Chondrocyte (in vitro differentiated cells): ENCODE measurements at places on chromosomes 3 and 15. TPM values are rescaled to one million over a fixed set of nuclear protein-coding genes. Genes with fewer than 3 reads are reported as not detected.

The TLR9 gene
- total RNA-seq = 0.12 TPM in 1 of 3 replicates, not detected in the others

GRCh38 chr15:35305031-35305550 lies 220.0 kb upstream of the NANOGP8 start:
- H3K4me1 ChIP-seq = peaks cover 46% of the 10 kb centered on the region
- DNase-seq = no peak
- H3K4me3 ChIP-seq = no peak overlapping the region
- no peaks in the 10 kb centered on the region for H3K27me3 ChIP-seq
- H3K36me3 ChIP-seq = no peaks in the 10 kb centered on the region

GRCh38 chr3:116741467-116741866 lies 31.9 kb downstream of the TUSC7 start:
- peaks cover 18% of the 10 kb centered on the region for H3K27me3 ChIP-seq
- no peaks in the 10 kb centered on the region for H3K36me3 ChIP-seq

DNA sequence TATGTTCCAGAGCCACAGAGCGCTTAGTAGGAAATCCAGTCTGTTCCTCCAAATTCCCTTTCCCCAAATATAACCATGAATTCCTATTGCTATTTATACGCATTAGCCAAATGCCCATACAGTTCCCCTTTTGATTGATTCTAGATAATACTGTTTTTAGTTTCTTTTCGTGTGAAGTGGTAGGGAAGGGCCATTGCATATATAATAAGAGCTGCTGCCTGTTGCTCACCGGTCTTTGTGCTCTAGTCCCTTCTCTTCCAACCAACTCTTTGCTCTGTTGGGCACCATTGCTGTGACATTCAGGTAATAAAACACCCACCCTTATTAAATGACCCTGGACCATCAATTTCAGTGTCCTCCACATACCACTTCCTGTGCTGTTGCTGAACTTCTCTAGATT lies 379.9 kb upstream of the KCNMB2 start:
- peaks cover 12% of the 10 kb centered on the region for H3K4me1 ChIP-seq
- no peak for DNase-seq
- no peak overlapping the region for H3K4me3 ChIP-seq

DNA sequence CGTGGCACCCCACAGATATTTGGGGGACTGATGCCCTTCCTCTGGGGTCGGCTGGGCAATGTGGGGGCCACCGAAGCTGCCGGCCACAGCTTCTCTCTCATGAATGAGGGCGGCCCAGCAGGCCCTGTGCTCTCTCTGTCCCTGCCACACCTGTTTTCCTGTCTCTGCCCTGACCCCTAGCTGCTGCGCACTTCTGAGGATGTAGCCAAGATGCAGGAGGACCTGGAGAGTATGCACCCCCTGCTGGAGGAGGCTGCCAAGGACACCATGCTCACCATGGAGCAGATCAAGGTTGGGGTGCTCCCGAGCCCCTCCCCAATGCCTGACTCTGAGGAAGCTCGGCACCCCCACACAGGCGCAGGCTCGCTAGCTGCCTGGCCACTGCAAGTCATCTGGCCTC lies 59.7 kb downstream of the SEMA3G start:
- no peaks in the 10 kb centered on the region for H3K36me3 ChIP-seq
- no peak overlapping the region for H3K4me3 ChIP-seq
- no peak for DNase-seq
- no peaks in the 10 kb centered on the region for H3K4me1 ChIP-seq

- H3K4me1 ChIP-seq = no peaks in the 10 kb centered on the region
- H3K4me3 ChIP-seq = no peak overlapping the region
These were observed 149.5 kb downstream of the FGF12 start for GRCh38 chr3:192577811-192578210.

DNA sequence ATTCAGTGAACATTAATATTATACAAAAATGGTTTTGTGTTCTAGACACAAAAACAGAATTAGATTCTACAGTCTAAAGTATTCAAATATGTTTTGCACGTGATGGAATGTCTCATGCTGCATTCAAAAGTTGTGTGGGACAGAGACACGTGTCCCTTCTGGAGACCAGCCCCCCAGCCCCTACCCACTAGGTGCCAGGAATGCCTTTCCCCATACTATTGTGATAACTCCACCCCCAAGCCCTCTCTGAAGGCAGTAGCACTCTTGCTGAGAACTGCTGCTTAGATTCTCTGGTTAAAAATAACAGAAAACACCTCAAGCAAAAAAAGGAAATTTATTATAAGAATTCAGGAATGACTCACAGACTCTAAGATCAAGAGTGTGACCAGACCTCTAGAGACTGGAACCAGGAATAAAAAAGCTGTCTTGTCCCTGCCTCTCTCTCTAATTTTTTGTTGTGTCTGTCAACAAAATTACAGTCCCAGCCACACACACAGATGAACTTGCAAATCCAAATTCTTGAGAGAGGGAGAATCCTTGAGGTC lies 57.7 kb downstream of the PXYLP1 start:
- H3K27ac ChIP-seq = peak overlapping the region; percentile 80
- DNase-seq = no peak
- no peak overlapping the region for H3K4me3 ChIP-seq
- peaks cover 64% of the 10 kb centered on the region for H3K4me1 ChIP-seq

DNA sequence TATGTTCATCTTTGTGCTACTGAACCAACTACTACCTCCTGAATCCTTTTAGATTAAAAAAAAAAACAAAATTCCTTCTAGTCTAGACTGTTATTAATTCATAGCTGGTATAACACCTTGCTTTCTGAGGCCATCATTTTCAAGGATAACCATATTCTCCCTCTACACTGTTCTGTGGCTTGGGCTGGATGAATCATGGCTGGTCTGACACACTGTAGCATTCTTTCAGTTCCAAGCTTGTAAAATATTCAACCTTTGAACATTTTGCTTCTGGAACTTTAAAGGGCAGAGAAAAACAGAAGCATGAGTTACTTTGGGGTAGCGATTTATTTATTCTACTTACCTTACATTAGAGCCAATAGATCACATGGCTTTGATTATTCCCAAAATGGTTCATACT lies 7.6 kb downstream of the HSPBAP1 start:
- H3K36me3 ChIP-seq = no peaks in the 10 kb centered on the region
- H3K27ac ChIP-seq = peak overlapping the region; percentile 25
- H3K4me3 ChIP-seq = no peak overlapping the region

GRCh38 chr15:101025501-101025885 lies 106.3 kb downstream of the LRRK1 start:
- no peak overlapping the region for H3K27ac ChIP-seq
- H3K4me1 ChIP-seq = peaks cover 3% of the 10 kb centered on the region
- DNase-seq = no peak
- H3K27me3 ChIP-seq = no peaks in the 10 kb centered on the region
- H3K36me3 ChIP-seq = peaks cover 10% of the 10 kb centered on the region
- H3K4me3 ChIP-seq = no peak overlapping the region
